ENCODE measurements at places on chromosomes 6 and 20. TPM values are rescaled to one million over a fixed set of nuclear protein-coding genes. Genes with fewer than 3 reads are reported as not detected.

The RHAG gene
- total RNA-seq = not detected

The TDP2 gene
- 26.2 TPM for total RNA-seq

The ZNF341 gene
- 2.9 TPM for total RNA-seq

The SRMS gene
- not detected for total RNA-seq

Data from myometrial cell (primary cell).